ENCODE measurements at places on chromosomes 16 and 17.
A peak's percentile ranks its signal among the peaks of the same experiment; 100 is the strongest.

DNA sequence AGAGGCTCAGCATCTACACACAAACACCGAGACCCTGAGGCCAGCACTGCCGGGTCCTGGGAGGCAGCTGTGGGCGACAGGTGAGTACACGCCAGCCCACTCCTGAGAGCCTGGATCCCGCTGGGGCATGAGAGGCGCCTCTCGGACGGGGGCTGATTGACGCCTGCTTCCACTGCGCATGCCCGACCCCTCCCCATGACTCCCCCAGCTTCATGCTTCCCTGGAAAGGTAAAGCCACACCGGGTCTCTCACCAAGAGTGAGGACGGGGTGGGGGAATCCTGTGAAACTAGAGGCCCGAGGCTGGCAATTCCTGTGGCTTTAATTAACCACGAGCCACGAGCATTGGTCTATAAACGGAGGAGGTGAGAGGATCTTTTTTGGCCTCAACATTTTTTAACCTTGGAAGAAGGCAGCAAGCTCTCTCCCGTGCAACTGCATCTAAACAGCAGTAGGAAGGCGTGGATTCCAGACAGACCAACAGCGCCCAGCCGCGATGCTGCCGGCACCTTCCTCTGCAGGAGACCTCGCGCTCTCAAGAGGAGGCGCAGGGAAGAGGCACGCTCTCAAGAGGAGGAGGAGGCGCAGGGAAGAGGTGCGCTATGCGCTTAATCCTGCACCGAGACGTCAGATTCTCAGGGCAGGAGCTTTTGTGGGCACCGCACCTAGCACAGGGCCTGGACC lies 71.8 kb upstream of the METRNL start:
- no peak for DNase-seq

GRCh38 chr16:4801051-4801961 lies 1.1 kb downstream of the ROGDI start:
- DNase-seq: peak; percentile 33

GRCh38 chr16:63925221-63925620 lies 1196.6 kb downstream of the CDH11 start:
- DNase-seq: no peak

- DNase-seq: no peak
Measured at GRCh38 chr17:81510785-81511553, 1.6 kb downstream of the ACTG1 start.

DNA sequence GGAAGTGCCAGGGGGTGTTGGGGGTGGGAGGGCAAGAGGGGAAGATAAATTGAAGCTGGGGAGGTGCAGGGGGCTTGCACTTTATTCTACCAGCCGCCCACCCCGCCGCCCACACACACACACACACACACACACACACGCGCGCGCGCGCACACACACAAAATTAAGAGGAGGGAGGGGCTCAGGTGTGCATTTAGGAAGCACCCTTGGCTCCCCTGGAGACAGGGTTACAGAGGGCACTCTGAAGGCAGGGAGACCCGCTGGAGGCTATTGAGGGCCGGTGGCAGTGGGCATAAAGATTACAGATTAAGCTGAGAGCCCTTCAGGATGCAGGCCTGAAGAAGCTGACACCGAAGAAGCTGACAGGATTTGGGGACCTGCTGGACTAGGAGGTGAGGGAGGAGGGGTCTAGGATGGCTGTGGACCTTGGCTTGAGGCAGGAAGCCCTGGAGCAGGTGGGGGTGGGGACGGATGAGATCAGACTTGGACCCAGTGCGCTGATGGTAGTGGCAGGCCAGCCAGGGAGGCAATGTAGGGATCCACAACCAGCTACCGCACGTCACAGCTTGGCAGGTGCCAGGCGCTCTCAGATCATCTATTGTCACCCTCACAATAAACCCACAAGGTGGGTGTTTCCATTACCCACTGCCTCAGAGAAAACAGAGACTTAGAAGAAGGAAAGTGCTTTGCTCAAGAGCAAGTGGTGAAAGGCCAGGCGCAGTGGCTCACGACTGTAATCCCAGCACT lies 772 bp upstream of the SAMD14 start:
- DNase-seq: no peak

- no peak for DNase-seq
Measured at GRCh38 chr17:7512105-7512504, 27.9 kb downstream of the POLR2A start.

GRCh38 chr16:25012525-25012991 lies 2.6 kb downstream of the ARHGAP17 start:
- DNase-seq: no peak

DNA sequence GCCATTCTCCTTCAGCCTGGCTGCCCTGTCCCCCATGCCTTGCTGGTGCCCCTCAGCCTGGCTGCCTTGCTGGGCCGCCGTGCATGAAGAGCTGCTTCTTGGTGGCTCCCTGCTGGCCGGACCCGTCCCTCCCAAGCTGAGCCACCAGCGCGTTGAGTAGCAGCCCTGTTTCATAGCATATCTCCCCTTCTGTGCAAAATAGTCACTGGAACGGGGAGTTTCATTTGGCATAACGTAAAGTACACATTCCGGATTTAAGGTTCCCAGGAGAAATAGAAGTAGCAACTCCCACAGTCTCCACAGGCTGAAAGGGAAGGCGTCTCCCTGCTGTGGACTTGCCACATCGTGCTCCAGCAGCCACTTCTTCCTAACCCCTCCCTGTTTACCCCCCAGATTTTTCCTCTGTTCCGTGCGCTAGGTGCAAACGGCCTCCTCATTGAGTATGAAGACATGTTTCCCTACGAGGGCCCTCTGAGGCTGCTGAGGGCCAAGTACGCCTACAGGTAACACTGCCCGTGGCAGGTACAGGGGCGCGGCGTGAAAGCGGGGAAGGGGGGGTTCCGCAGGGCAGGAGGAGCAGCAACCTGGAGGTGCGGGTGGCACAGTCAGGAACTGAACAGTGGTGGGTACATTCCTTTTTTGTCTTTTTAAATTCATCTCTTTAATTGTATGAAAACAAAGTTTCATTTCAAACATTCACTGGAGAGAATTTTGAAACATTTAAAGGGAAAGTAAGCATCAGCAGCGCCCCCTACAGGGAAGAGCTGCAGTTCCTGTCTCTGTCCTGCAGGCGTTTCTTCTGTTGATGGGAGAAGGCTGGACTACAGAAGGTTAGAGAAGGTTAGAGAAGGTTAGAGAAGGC lies 5.8 kb upstream of the OGFOD3 start:
- peak; percentile 75 for DNase-seq

DNA sequence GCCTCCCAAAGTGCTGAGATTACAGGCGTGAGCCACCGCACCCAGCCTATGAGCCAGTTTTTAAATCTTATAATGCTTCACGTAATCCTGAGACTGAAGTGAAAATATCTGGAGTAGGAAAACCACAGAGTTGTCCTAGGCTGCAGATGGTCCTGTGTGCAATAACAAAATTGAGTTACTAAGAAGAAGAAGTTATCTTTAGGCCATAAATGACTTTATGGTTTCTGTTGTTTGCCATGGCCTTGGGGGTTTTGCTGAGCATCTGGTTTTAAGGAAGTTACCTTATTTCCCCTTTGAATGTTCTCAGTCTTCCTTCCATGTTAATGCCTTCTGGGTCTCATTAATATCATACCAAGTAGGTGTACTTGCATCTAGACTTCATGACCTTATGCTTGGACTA lies 16.5 kb downstream of the NMT1 start:
- DNase-seq: no peak

DNA sequence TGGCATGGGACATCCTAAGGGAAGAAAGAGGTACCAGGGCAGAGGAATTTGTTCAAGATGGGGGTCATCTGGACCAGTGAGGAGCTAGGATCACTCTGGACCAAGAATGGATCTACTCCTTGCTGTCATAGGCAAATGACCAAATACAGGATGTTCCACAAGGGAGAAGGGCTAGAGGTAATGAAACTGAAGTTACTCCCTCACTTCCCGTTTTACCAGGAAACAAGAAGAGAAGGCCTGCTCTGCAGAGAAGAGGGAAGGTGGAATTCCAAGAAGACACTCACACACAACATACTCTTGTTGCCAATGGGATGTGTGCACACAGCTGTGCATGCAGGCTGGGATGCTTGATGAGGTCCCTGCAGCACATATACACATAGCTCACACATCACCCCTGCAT lies 38.6 kb downstream of the NEUROD2 start:
- no peak for DNase-seq

DNA sequence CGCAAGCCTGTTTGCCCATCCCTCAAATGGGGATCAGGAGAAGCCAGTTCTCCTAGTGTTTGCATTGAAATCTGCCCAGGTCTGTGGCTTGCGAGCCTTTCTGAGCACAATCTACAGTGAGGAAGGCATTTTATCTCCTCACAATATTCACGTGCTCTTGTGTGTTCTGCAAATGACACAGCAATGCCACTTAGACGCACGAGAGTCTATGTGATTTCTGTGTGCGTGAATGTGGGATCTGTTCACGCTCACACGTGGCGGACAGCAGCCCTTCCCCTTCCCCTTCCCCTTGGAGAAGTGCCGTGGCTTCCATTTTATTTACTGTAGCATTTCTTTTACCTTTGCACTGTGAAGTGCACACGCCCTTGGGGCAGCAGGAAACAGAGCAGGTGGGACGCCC lies 17.7 kb upstream of the CBFA2T3 start:
- no peak for DNase-seq

DNA sequence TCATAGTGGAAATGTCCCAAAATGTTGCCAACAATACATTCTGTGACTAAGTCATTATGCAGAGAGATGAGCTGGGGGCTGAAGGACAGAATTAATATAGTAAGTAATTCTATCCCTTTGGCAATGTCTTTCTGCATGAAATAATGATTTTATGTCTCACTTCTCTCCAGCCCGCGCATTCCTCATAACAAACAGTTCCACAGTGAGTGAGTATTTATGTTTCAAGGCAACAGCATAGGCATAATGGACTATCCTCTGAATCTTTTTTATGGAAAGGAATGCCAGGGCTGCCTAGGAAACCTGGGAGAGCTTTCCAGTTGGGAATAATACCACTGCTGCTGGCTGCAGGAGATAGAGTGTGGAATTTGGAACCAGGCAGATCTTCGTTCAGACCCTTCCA lies 477.7 kb downstream of the HS3ST4 start:
- no peak for DNase-seq

GRCh38 chr17:35295686-35296085 lies 52.8 kb downstream of the SLFN5 start:
- DNase-seq: no peak

- DNase-seq: no peak
Measured at GRCh38 chr16:3838600-3839401, 41.7 kb downstream of the CREBBP start.

GRCh38 chr16:17223576-17223975 lies 247.2 kb downstream of the XYLT1 start:
- DNase-seq: no peak
